A549 treated with AZD2906 at 1 μM for 4 hours (cell line): ENCODE measurements at places on chromosomes 13 and 19. TPM values are rescaled to one million over a fixed set of nuclear protein-coding genes. Genes with fewer than 3 reads are reported as not detected.

SPART gene
- total RNA-seq: 18.3 to 28.8 TPM (median 19.2 TPM) in 5 replicates

GPR12 gene
- not detected in 5 replicates for total RNA-seq

TMEM59L gene
- 4.3 to 7.0 TPM (median 6.3 TPM) in 5 replicates for total RNA-seq

CGB8 gene
- 1.6 to 3.0 TPM (median 2.6 TPM) in 5 replicates for total RNA-seq

RXFP2 gene
- total RNA-seq: not detected in 5 replicates

PIH1D1 gene
- total RNA-seq: 87.3 to 93.9 TPM (median 89.3 TPM) in 5 replicates

PRODH2 gene
- total RNA-seq: 0.14 to 0.56 TPM (median 0.23 TPM) in 5 replicates

DLEU7 gene
- not detected in 5 replicates for total RNA-seq

ZNF20 gene
- total RNA-seq: 0.13 to 0.29 TPM (median 0.22 TPM) in 4 of 5 replicates, not detected in the other

OLFM2 gene
- 8.4 to 11.8 TPM (median 10.2 TPM) in 5 replicates for total RNA-seq

ZNF493 gene
- total RNA-seq: 0.01 to 0.16 TPM (median 0.10 TPM) in 4 of 5 replicates, not detected in the other
